ENCODE measurements at places on chromosomes 1 and 21.

DNA sequence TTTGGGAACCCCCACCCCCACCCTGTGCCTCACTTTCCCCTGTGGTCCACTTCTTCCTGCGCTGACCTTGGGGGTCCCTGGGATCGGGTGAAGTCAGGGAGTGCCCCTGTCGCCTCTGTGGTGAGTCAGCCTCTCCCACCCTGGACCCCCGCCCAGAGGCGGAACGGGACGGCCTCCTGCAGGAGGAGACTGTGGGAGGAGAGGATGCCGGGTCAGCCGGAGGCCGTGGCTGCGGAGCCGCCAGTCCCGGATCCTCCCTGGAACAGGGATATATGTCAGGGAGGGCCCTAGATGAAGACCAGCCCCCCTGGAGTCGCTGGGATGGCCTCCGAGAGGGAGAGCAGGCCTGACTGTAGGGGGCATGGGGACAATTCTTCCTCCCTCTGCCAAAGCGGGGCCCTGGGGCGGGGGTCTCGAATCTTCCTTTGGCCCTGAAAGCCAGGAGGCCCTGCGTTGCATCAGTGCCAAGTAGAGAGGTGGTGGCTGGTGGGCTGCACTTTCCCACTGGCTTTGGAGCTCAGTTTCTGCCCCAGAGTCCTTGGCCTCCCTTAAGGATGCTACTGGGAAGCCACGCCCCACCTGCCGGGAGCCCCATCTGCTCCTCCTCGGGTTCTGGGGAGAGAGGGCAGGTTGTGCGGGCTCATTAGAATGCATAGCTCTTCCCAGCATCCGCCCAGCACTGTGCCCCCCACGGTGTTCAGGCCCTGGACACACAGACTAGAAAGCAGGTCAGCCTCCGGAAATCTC lies 930 bp downstream of the ARHGEF10L start:
- no peak for DNase-seq

DNA sequence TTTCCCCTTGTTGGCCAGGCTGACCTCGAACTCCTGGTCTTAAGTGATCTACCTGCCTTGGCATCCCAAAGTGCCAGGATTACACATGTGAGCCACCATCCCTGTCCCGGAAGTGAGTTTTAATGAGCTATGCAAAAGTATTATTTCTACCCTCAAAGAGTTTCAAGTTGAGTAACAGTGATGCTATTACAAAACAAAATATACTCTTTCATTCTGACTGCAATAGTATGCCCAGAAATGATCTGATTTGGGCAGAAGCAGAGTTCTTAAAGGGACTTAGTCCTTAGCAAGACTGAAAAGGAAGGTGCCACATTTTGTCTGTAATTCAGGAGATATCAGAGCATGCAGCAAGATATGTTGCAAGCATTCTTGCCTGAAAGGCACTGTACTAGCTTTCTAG lies 375.4 kb downstream of the NUF2 start:
- DNase-seq, result no peak

DNA sequence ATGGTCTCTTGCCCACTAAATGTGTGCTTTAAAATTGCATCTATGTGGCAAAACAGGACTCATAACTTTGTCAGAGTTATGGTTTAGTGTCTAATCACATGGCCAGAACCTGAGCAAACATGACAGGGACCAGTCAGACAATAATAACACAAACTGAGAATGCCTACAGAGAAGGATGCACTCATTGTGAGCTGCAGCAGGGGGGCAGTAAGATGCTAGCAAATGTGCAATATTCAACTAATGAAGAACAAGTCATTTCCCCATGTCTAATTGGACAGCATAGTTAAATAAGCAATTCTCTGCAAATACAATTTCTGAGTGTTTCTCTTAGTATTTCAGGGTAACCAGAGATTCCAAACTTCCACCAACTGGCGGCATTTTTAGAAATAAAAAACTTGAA lies 30.8 kb downstream of the SPAG17 start:
- DNase-seq, result peak; percentile 33

GRCh38 chr1:94332952-94333351 lies 85.2 kb upstream of the ABCD3 start:
- peak; percentile 12 for DNase-seq

DNA sequence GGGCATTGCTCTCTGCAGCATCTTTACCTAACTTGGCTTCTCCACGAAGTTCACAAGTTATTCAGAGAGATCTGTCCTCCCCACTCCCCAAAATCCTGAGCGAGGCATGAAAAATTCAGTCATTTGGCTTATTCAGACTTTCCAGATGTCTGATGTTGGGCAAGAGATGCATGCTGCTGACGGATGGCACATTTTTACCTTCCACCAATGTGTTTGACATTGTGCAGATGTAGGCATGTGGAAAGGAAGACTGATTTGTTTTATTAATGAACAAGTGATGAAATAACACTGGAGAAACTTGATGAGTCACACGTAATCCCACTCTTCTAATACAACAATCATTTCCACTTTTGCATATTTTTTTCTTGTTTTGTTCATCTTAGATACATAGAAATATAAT lies 86.7 kb downstream of the C1orf94 start:
- DNase-seq, result no peak

DNA sequence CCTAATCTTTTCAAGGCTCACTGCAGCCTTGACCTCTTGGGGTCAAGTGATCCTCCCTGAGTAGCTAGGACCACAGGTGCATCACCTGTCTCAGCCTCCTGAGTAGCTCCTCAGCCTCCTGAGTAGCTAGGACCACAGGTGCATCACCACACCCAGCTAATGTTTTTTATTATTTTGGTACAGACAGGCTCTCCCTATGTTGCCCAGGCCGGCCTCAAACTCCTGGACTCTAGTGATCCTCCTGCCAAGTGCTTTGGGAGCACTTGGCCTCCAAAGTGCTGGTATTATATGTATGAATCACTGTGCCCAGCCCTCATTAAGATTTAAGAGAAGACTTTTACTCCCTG lies 58.5 kb upstream of the S1PR1 start:
- no peak for DNase-seq
